ENCODE measurements at places on chromosomes 12 and 14. TPM values are rescaled to one million over a fixed set of nuclear protein-coding genes. Genes with fewer than 3 reads are reported as not detected.
A peak's percentile ranks its signal among the peaks of the same experiment; 100 is the strongest.

- no peak for DNase-seq
These were observed 38.0 kb upstream of the NID2 start for GRCh38 chr14:52106840-52107239.

LRRC43 gene
- 6.8 TPM for polyA plus RNA-seq

ASB2 gene
- 0.40 TPM for polyA plus RNA-seq

- no peak for DNase-seq
These were observed 4.4 kb downstream of the KLRF1 start for GRCh38 chr12:9831720-9832119.

- no peak for DNase-seq
These were observed 3.0 kb downstream of the NUAK1 start for GRCh38 chr12:106135781-106136180.

DNA sequence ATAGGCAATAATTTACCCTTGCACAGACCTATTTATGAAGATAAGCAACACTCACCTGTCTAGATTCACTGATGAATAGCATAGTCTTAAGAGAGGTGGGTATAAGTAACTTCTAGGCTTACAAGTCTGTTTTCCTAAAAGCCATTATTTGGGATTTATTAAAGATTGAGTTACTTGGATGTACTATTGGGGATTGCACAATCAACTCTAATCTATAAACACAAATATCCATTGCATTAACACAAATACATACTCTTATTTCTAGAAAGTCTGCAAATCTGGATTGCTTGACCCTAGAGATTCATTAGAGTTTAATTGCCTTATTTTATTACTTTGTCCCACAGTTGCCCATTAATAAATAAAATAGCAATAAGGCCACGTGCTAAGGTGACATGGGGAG lies 148.1 kb upstream of the CCDC198 start:
- no peak for DNase-seq

- no peak for DNase-seq
These were observed 62.7 kb upstream of the C14orf180 start for GRCh38 chr14:104516906-104517305.

- peak; percentile 22 for DNase-seq
These were observed 1051.3 kb downstream of the VRK1 start for GRCh38 chr14:97848317-97848980.

GRCh38 chr12:104292872-104293794 lies 10.4 kb upstream of the EID3 start:
- no peak for DNase-seq

DHH gene
- polyA plus RNA-seq, result 0.25 TPM

PLEKHG7 gene
- polyA plus RNA-seq, result 0.68 TPM

DNA sequence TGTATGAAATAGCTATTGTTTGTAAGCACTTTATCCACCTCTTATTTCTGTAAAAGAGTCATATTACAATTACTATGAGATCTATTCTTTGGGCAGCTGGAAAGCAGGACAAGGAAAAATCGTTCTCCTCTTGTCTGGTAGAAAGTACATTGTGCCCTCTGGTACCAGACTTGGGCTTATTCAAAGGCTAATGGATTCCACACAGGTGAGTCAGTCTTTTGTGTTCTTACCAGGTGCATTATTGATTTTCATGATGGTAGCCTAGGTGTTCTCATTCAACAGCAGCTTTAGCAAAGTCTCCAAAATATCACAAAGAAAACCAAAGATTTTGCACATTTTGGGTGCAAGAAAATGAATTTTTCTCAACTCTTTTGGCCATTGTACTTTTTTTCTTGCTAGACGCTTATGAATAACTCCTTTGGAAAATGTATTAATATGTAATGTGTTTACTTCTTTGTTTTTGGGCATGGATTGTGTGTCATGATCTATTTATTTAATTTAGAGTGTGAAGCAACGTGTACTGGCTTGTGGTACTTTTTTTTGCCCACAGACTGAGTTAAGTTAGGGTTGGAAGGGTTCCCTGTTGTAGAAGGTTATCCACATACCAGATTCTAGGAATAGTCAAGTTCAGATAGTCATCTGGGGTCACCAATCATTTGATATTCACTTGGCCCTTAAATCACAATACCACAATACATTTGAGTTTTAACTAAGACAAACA lies 26.2 kb downstream of the MNAT1 start:
- no peak for DNase-seq

VTI1B gene
- 117 TPM for polyA plus RNA-seq

DNA sequence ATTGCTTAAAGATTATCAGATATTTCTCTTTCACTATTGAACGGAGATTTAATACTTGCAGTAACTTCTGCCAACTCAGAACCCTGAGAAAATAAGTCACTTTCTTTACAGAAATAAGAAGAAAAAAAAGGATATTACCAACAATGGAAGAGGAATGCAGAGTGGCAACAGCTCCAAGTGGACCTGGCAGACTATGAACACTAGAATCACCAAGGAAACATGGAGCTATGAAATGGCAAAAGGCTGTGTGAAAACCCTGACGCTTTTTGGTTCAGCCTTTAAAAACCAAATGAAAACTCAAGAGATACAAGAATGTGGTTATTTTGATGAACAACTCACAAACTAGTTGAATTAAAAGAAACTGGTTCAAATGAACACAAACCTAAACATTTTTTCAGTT lies 17.7 kb downstream of the DTD2 start:
- DNase-seq, result no peak

DNA sequence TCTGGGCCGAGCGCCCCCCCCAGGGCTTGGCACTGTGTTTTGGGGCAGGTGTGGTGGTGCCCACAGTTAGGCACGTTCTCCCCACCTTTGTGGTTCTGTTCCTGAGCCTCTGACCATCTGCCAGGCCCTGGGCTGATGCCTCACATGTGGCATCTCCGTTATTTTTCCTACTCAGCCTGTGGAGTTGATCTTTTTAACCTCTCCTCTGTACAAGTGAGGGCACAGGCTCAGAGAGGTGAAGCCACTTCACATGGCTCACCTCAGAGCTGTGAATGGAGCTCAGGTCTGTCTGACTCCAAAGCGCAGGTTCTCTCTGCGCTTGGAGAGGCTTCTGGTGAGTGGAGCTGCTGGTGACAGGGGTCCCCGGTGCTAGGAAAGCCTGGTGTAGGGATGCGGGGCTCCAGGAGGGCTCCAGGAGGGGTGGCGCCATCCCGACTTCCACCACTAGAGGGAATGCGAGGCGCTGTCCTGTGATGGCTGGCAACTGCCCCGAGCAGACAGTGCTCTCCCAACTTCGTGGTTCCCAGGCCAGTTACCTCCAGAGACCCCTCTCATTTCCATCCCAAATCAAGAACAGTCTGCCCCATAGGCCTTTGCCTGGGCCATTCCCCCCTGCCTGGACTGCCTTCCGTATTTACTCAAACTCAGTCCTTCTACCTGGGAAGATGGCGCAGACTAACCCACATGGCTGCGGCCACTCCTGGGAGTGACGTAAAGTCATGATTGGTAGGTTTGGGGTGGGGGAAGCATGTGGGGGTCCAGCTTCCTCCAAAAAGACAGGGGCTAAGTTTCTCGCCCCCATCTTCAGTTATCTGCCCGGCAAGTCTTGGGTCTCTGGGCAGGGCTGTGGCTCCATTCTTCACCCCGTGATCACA lies 9.9 kb downstream of the BCL7A start:
- DNase-seq, result no peak

DNA sequence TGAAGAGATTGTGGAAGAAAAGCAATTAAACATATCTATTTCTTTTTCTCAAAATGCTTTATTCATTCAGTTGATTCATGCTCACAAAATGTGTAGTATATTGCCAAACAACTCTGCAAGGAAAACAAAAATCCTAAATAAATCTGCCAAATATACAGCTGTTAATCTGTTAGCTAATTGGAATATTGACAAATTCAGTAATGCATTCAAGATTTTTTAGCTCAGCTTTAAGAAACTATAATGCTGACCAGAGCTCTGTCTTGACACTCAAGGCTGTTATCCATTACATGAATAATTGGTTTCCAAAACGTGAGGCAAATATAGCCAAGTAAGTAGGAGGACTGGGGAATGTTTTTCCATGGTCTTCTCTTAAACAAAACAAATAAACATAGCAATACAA lies 146.8 kb downstream of the TMTC2 start:
- no peak for DNase-seq

DNA sequence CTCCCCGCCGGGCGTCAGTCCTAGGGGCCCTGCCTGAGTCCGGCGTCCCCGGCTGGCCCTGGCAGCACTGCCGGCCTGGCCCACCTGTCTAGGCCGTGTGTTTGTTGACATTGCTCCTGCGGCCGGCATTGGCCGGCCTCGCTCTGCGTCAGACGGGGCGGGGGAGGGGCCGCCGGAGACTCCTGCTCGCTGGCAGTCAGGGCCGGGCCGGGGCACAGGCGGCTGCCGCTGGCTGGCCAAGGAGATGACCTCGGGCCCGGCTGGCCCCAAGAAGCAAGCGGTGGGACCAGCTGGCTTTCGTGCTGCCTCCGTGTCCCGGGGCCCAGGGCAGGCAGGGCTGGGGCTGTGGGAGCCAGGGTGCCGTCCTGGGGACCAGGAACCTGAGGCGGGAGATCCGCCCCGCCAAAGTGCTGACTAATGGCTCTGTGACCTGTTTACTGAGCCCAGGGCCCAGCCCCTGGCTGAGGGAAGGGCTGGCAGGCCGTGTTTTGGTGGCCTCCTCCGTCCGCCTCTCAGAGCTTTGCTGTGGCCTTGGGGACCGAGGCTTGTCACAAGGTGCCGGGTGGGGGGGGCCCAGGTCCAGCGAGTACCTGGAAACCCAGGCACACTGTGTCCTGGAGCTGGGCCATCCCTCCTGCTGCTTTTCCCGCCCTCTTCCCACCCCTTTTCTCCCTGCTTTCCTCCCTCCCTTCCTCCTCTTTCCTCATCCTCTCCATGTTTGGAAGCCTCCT lies 1.8 kb downstream of the ULK1 start:
- peak; percentile 77 for DNase-seq

DNA sequence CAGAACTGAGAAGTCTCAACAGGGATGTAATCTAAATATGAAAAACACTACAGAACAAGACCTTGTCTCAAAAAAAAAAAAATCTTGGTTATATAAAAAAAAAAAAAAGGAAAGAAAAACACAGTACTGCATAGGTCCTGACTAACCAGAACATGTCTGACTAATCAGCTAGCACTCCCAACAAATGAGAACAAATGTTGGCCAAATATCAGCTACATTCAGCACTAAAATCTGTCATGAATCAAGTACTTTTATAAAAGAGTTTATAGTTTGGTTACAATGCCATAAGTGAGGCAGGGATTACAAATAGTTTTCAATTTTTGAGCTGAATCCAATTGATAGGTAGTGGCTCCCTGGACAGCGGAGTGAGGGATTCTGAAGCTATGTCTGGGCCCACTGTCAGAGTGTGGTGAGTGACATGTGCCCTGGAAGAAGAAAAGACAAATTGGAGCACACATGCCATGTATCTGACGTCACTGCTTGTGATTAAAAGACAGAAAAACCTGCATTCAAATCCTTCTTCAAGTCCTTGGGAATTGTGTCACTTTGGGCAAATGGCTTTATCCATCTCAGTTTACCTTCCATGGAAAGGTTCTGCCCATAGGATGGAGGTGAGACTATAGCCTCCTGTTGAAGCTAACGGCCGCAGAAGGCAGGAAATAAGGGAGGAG lies 5.6 kb upstream of the FAM234B start:
- no peak for DNase-seq

DNA sequence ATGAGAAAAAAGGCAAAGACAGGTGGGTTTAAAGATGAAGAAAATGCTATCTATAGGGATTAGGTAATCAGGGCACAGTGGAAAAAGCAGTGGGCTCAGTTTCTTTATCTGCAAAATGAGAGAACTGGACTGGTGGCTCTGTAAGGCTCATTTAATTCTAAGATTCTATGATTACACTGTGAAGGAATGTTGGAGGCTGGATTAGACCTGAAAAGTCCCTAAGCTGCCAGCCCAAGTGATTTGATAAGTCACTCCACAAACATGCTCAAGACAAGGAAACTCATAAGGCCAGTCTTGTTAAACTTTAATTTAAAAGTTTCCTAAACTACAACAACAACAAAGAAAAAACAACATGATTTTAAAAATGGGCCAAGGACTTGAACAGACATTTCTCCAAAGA lies 75.1 kb downstream of the DCAF5 start:
- DNase-seq, result no peak

- peak; percentile 35 for DNase-seq
These were observed 389.0 kb upstream of the RPL10L start for GRCh38 chr14:47040550-47040949.

DNA sequence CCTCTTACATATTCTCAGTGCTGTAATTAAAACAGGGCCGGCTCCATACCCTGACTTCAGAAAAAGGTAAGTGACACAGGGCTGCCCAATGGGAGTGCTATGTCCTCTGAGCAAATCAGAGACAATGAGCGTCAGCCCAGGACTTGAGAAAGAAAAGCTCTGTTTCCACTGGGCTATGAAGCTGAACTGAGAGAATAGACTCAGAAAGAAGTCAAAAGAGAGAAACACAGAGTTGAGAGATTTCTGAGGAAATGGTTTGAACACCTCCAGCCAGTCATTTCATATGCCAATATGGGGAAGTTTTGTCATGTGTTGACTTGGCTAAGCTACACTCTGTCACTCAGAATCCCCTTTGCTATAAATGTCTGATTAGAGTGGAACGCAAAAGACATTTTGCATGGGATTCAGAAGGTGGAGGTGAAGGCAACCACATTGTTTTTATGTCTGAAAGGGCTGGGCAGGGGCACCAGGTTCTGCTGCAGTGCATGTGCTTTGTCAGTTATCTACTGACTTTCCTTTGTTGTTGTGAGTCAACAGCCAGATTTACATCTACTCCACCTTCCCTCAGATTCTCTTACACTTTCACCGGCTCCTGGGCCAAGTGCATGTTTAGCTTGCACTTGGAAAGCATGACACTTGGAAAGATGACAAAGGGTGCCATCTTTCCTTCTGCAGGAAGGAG lies 313.3 kb downstream of the DUSP6 start:
- no peak for DNase-seq

RASSF9 gene
- 16.8 TPM for polyA plus RNA-seq

POTEG gene
- polyA plus RNA-seq, result not detected

SERPINA10 gene
- polyA plus RNA-seq, result 0.23 TPM

- no peak for DNase-seq
These were observed 216 bp downstream of the IKBIP start for GRCh38 chr12:98644433-98644711.

GRCh38 chr12:58513301-58513834 lies 406.9 kb downstream of the LRIG3 start:
- DNase-seq, result no peak

- no peak for DNase-seq
These were observed 126.3 kb upstream of the FBXO33 start for GRCh38 chr14:39558525-39558924.

FBLN5 gene
- 138 TPM for polyA plus RNA-seq

DNA sequence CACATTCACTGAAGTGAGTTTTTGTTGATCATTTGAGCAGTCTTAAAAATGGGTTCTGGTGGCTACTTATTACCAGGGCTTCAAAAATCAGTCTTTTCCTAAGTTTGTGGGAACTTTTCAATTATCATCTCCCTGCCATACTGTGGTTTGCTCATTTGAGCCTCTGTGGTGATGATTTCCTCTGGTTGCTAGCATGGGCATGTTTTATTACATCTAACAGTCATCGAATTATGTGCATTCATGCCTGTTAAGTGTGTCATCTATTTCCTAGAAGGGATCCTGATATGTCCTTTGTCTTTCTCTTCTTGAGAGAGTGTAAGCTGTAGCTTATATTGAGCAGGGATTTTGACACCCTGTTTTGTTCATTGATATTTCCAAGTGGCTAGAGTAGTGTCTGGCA lies 116.8 kb downstream of the WIF1 start:
- DNase-seq, result no peak

All from left kidney (tissue), 8 donors.